Mesenchymal stem cell (in vitro differentiated cells and primary cell): ENCODE measurements at places on chromosomes 11 and 22.

- no peak for DNase-seq
- H3K27me3 ChIP-seq, result peaks cover 63% of the 10 kb centered on the region
- H3K4me1 ChIP-seq, result peaks cover 16% of the 10 kb centered on the region
- no peak overlapping the region for H3K4me3 ChIP-seq
These were observed 554.7 kb downstream of the MIAT start for GRCh38 chr22:27212102-27212501.

DNA sequence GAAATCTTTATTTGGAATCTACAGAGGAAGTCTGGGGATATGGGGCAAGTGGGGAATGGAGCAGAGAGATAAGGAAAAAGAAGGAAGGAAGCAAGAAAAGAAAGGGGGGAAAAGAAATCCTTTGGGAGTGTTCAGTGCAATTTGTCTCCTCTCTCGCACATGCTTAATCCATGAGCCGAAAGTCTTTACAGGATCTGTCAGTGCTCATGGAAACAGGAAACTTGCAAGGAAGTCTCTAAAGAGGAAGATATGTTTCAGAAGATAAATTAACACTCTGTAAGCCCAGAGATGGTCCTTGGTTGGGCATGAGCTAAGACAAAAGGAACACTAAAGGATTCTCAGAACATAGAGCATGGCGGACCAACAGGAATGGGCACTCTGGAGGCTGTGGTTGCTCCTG, 47.9 kb upstream of the FLI1 start:
- no peak overlapping the region for H3K4me3 ChIP-seq
- H3K27me3 ChIP-seq, result no peaks in the 10 kb centered on the region
- no peak for DNase-seq
- no peaks in the 10 kb centered on the region for H3K36me3 ChIP-seq
- no peak overlapping the region for H3K27ac ChIP-seq

DNA sequence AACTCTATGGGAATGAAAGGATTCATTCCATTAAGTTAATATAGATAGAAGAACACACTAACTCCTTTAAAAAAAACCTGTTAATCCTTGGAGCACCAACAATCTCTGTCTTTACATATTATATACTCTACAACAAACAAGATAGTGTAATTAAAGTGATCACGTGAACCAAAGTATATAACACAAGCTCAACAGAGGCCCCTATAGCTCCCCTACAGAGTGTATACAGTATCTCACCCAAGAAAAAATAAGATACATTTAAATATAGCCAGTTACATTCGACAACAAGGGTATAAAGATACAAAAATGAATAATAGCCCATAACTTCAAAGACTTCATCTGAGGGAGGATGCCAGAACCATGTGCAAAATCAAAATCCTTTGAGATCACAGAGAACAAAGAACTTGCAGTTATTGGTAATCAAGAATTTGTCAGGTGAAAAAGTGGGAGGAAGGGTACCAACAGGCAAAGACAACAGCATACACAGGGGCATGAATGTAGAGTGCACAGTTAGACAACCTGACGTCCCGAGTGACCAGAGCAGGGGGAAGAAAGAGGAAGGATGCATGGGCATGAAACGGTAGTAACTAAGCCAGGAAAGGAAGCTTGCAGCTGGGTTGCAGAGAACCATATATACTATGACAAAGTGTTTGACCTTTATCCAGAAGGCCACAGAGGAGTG, 4.7 kb downstream of the FCHSD2 start:
- H3K27ac ChIP-seq, result no peak overlapping the region
- peaks cover 1% of the 10 kb centered on the region for H3K4me1 ChIP-seq
- no peaks in the 10 kb centered on the region for H3K27me3 ChIP-seq
- no peak overlapping the region for H3K4me3 ChIP-seq

DNA sequence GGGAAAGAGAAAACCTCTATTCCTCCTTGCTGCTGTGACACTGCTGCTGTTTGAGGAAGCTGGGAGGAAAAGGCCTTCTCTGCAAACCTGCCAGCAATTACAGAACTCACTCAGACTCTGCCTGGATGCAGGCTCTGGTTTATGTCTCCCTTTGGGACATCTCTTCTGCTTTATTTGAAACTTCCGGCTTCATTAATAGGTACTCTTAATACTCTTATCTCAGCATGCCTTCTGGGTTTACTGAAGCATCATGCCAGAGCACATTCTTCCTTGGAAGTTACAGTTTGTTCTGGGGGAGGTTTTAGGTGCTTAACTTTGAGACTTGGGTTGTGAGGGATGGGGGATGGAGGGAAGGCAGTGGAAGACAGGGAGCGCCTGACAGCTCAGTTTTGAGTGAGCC, 79.9 kb downstream of the NAV2 start:
- no peaks in the 10 kb centered on the region for H3K27me3 ChIP-seq
- H3K27ac ChIP-seq, result no peak overlapping the region
- H3K4me1 ChIP-seq, result peaks cover 3% of the 10 kb centered on the region
- no peaks in the 10 kb centered on the region for H3K36me3 ChIP-seq

GRCh38 chr22:39184586-39185577, 32.4 kb upstream of the CBX7 start:
- peaks cover 4% of the 10 kb centered on the region for H3K27me3 ChIP-seq
- no peak overlapping the region for H3K27ac ChIP-seq
- H3K4me3 ChIP-seq, result no peak overlapping the region
- H3K4me1 ChIP-seq, result peaks cover 8% of the 10 kb centered on the region

GRCh38 chr22:36741204-36741793, 34.6 kb downstream of the IFT27 start:
- peak; percentile 12 for DNase-seq
- H3K4me3 ChIP-seq, result no peak overlapping the region
- peaks cover 1% of the 10 kb centered on the region for H3K4me1 ChIP-seq
- no peaks in the 10 kb centered on the region for H3K36me3 ChIP-seq
- peaks cover 55% of the 10 kb centered on the region for H3K27me3 ChIP-seq
- no peak overlapping the region for H3K27ac ChIP-seq
